Stimulated activated CD8-positive, alpha-beta memory T cell treated with anti-CD3 and anti-CD28 coated beads, Interleukin-4, amount 100 ng/mL, for 48 hours (primary cell): ENCODE measurements at places on chromosomes 1 and 21.

- no peak for DNase-seq
Observed at GRCh38 chr1:171506525-171507304, 21.4 kb downstream of the PRRC2C start.

GRCh38 chr1:173861731-173862145 lies 6.1 kb downstream of the GAS5 start:
- DNase-seq, result peak; percentile 69

DNA sequence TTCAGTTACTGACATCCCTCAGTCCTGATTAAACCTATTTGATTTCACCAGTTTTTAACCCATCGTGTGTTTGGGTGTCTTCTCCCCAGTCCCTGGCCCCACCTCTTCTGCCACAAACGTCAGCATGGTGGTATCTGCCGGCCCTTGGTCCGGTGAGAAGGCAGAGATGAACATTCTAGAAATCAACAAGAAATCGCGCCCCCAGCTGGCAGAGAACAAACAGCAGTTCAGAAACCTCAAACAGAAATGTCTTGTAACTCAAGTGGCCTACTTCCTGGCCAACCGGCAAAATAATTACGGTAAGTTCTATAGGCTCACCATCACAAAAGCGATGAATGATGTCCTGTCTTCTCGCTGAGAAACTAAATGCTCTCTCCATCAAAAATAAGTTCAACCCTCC lies 28.7 kb downstream of the NBPF3 start:
- DNase-seq, result peak; percentile 66

- DNase-seq, result no peak
Observed at GRCh38 chr1:29270929-29271521, 34.7 kb downstream of the PTPRU start.
